ENCODE measurements at places on chromosomes 12 and 14.
A peak's percentile ranks its signal among the peaks of the same experiment; 100 is the strongest.

DNA sequence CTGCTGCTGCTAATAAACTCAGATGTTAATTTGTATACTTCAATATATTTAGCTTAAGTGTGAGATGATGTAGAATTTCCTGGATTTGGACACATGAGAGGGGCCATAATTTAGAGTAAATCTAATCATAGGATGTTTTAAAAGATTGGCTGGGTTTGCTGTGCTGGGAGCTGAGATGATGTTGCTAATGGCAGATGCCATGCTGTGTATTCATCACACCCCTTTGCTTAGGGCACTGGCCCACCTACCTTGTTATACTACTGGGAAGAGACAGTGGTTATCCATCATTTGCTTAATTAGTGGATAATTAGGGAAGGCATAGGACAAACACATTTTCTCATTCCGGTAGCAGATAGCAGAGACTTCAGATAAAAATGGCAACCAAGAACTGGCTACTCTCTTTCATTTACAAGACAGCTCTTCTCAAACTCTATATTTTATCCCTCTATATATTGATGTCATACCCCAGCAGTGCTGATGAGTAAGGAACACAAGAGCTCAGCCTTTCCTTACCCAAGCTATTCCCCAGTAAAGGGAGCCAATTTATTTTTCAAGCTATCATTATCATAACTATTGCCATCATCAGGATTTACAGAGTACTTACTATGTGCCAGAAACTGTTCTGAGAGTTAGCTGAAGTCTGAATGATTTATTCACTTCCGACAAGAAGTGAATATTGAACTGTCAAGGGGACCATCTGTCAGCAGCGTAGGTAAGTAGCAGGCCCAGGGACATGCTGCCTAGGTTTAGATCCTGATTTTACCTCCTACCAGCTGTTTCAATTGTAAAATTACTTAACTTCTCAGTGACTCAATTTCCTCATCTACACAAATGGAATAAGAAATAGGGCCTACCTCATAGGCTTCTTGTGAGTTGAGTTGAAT, 204.6 kb upstream of the FLRT2 start:
- no peak for DNase-seq

- DNase-seq: no peak
Observed at GRCh38 chr14:101076451-101077198, 173.1 kb upstream of the RTL1 start.

- no peak for DNase-seq
Observed at GRCh38 chr14:100910888-100911664, 7.6 kb upstream of the RTL1 start.

DNA sequence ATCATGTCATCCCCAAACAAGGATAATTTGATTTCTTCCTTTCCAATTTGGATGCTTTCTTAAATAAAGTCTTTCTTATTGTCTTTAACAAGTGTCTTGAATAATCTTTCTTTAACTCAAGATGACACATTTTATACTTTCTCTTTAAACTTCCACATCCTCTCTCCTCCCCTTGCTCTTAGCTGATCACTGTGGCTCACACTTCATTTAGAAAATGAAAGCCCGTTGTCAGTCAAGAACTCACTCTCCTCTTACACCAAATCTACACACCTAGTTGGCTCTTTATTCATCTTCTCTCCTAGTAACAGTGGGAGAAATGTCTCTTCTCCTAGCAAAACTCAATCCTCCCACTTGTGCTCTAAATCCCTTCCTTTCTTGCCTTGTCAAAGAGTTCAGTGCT, 10.4 kb upstream of the RMST start:
- no peak for DNase-seq

- DNase-seq: no peak
Observed at GRCh38 chr12:3553681-3554370, 62.8 kb downstream of the PRMT8 start.

DNA sequence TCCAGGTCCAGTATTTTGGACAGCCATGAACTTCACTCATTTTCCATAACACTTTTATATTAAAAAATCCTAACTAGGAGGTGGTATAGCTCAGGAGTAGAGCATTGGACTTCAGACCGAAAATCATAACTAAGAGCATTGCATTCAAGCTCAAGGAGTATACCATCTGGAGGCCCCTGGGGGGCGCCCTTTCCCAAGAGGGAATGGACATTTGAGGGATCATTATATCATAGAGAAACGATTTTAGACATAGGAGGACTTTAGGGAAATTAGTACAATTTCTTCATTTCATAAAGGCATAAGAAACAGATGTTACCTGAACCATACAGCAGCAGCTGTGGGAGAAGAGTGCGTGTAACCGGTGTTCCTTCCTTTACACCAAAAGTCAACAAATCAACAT, 5.2 kb upstream of the ATG14 start:
- peak; percentile 11 for DNase-seq

Data from common myeloid progenitor, CD34-positive (primary cell).